ENCODE measurements at places on chromosomes 5 and 9.

GRCh38 chr9:90175865-90176264 is 466.8 kb downstream of the DIRAS2 start:
- DNase-seq, result no peak

DNA sequence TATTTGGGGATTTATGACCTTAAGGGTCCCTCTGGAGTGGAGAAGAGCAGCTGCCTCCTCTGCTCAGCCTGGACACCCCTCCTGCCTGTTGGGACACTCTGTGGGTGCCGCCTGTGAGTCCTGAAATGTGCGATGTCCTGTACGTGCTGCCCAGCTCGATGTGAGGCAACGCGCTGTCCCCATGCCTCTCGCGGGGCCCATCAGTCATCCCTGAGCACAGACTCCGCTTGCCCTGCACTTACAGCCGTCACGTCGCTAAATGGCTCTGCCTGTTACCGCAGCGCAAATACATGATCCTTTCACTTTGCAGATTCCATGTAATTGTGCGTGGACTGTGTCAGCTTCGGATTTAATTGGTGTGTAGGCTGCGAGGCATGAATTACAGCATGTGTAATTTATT is 27.1 kb downstream of the IRX4 start:
- DNase-seq, result no peak

- no peak for DNase-seq
Observed at GRCh38 chr5:4185127-4185526, 589.5 kb downstream of the IRX1 start.

- no peak for DNase-seq
Observed at GRCh38 chr5:98791898-98792580, 18.6 kb downstream of the RGMB start.

GRCh38 chr9:93219692-93220091 is 35.8 kb downstream of the WNK2 start:
- no peak for DNase-seq

DNA sequence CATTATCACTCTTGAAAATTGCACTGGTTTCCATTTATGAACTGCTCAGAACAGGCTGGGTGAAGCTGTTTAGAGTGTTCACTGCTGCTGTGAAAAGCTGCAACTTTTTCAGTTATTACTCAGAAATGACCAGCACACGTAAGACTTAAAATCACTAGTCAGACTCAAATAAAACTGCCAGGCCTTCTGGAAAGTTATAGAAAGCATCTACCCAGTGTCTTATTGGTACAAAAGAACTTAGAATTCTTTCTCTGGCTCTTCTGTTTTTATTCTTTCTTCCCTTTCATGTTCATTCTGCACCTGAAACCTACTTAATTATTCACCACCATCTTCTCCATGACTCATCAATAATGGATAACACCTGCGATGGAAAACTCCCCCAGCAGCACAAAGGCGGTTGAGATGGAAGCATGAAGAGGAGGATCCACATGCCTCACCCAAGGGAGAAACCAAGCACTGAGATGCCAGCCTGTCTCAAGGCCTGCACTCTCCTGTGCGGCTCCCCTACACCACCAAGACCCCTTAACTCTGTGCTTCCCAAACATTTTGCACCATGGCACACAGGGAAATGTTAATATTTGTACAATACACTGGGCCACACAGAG is 171.9 kb downstream of the ENTREP1 start:
- no peak for DNase-seq

DNA sequence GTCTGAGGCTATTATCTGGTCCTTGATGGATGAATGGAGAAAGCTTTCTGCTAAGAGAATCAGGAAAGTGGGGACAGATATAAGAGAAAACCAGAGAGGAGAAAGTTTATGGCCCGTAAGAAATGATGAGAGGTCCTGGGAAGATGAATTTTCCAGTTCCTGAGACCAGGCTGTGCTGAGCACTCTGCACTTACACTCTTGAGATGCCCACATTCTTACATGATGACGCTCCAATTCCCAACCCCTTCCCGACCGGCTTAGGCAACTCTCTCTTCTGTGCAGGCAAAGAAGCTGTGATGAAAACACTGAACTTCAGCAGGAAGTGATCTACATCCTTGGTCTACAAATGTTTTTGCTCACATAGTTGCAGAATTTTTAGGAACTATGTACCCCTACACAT is 417.0 kb downstream of the ARHGEF28 start:
- no peak for DNase-seq

GRCh38 chr9:79667817-79668436 is 96.2 kb downstream of the TLE4 start:
- peak; percentile 98 for DNase-seq

DNA sequence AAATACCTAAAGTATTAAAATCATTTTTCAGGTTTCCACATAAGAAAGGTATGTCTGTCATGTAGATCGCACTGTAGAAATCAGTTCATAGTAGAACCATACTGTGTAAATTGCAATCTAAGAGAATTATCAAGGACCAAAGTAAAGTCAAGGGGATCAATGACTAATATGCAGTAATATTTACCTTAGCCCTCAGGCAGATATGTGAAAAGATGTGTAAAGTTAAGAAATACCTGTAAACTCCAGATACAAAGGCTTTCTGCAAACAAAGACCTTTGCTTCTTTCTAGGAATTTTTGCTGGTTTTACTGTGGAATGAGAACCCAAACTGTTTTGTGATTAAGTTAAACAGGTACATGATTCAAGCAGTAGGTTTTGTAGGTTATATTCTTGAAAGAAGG is 11.6 kb downstream of the POLK start:
- DNase-seq, result no peak

DNA sequence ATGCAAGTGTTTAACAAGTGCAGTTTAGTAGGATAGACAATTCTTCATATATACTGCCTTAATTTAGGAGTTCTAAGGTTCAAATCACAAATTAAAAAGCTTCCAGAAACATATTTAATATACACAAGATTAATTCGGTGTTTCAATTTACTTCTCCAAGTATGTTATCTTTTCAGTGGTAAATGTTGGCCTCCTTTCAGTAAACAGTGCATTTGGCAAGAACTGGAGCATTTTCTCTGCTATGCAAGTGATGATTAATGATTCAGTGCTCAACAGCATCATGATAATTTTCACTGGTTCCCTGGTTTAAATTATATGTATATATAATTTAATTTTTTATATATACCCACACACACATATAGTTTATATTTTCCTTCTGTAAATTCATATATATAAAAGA is 541.7 kb downstream of the EFNA5 start:
- DNase-seq, result no peak

DNA sequence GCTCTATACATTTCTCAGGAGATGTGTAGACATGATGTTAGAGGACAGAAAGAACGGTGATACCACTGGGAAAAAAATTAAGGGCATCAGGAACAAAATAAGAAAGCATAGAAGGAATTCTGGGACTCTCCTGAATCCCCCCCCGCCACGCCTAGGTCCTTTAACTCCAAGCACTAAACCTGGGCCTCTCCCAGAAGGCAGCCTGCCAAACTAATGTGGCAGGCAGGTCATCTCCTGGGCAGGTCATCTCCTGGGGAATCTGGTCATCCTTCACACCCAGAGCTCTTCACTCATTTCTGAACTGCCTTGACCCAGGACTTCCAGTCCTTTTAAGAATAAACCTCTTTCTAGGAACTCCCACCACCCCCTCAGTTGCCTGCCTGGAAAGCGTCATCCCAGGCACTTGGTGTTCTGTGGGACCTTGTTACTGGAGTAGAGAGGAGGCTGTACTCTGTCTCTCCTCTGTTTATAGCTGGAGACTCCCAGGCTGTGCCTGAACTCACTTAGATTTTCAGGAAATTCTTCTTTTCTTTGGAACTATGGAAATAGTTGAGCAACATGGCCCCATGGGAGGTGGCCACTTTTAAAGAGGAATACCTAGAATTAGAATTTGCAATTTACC is 24.1 kb downstream of the PSAT1 start:
- DNase-seq, result no peak

GRCh38 chr5:55492449-55492848 is 42.3 kb downstream of the PLPP1 start:
- DNase-seq, result no peak

DNA sequence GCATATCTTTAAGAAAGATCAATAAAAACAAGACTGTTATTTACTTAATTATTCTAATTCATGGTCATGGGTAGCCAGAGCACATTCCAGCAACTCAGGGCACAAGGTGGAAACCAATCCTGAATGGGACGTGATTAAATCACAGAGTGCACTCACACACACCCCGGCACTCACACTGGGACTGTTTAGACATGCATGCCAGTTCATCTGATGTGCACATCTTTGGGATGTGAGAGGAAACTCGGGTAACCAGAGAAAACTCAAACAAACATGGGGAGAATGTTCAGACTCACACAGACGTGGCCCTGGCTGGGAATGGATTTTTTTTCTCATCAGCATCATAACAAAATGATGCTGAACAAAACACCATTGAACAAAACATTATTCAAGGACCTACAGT is 29.4 kb downstream of the SMAD5 start:
- DNase-seq, result no peak

DNA sequence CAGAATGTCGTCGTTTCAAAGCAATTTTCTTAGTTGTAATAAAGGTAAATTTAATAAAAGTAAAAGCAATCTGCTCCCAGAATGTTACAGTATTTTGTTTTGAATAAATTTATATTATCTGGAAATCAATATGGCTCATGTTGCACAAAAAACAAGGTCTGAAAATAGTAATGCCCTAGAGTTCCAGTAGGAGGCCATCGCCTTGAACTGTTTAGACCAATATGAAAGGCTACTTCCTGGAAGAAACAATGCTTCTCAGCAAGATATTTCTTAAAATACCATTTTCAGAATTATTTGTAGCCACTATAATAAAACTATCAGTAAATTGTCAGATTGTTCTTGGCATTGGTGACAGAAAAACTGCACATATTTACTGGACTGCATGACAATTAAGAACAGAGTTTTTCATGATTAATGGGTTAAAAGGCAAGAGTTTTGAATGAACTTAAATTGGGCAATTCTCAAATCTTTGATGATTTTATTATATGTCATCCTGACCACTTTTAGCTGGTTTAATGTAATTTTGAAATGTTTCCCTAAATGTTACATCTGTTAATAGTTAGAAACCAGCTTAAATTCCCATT is 153.2 kb downstream of the COMMD10 start:
- no peak for DNase-seq

- no peak for DNase-seq
Observed at GRCh38 chr5:40945111-40945510, 35.8 kb downstream of the C7 start.

GRCh38 chr9:70701163-70701562 is 286.7 kb upstream of the KLF9 start:
- no peak for DNase-seq

- no peak for DNase-seq
Observed at GRCh38 chr5:83015676-83016075, 61.5 kb downstream of the TMEM167A start.

- DNase-seq, result no peak
Observed at GRCh38 chr9:88567870-88568269, 32.9 kb downstream of the NXNL2 start.

GRCh38 chr5:74538206-74538661 is 102.3 kb downstream of the ENC1 start:
- DNase-seq, result no peak

GRCh38 chr9:112061152-112061740 is 113.9 kb downstream of the SUSD1 start:
- DNase-seq, result no peak

DNA sequence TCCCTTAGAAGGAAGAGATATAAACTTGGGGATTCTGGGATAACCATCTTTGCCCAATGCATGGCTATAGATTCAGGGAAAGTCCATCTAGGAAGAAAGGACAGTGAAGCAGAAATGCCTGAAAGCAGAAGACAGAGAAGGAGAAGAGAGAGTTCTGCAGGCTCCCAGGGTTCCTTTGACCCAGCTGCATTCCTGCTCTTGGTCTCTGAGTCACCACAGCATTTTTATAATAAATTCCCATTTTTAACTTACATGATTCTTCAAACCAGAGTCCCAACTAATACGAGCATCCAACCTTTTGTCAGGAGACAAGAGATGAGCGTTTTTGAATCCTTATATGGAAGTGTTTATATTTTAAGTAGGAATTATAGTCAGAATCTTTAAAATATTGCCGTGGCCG is 12.0 kb upstream of the AOPEP start:
- DNase-seq, result no peak

DNA sequence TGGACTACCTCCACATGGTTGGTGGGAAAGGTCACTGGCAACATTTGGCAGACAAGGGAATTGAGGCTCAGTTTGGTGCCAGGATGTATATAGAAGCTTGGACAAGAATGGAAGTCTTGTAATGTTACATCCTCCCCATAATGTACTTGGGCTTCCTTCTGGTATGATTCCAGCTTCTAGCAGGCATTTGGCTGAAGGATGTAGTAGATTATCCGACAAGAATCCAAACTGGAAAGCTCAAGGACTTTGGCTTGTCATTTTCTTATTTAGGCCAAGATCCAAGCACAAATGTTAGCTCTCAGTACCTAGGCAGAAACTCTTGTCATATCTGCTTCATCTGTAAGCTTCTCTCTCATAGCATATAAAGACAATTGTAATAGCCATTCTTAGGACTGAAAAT is 209.1 kb downstream of the MAPKAP1 start:
- DNase-seq, result no peak

GRCh38 chr9:96609732-96610131 is 9.9 kb downstream of the CDC14B start:
- DNase-seq, result no peak

DNA sequence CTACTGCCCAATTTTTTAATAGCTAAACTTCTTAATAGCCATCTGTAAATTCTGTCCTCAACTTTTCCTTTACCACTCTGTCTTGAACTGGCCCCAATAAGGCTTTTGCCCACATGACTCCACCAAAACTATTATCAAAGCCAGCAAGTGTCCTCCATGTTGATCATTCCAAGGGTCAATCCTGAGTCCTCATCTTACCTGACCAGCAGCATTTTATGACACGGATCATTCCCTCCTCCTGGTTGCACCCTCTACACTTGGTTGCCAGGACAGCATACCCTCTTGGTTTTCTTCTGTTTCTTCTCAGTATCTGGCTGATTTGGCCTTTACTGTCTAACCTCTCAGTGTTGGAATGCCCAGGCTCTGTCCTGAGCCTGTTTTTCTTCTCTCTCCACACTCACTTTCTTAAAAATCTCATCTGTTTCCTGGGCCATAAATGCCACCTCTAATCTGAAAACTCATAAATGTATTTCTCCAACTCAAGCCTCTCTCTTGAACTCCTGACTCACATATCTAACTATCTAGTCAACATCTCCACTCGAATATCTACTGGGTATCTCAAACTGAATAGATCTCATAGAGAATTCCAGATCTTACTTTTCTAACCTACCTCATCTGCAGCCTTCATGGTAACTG is 40.0 kb upstream of the CDC42SE2 start:
- DNase-seq, result no peak

DNA sequence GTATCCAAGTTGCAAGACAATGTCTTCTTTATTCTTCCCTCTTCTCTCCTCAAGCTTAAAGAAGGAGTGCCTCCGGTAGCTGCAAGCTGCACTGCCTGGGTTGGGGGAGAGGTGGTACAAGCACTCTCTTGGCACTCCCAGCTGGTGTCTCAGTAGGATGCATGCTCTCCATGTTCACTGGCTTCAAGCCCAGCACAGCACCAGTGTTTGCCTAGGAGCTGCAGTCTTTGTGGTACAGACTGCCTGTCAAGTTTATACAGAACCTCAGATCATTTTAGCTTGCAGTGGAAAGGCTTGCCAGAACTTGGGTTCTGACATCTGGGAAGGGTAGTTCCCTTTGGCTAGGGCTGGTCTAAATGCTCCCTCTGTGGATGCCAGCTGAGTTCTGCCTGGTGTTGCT is 505.6 kb downstream of the MAN2A1 start:
- peak; percentile 59 for DNase-seq
